Activated CD8-positive, alpha-beta memory T cell treated with anti-CD3 and anti-CD28 coated beads, Interleukin-2, amount 10 ng/mL, durations not matched to agents 7 days and 5 days (primary cell): ENCODE measurements at places on chromosomes 16 and 17. TPM values are rescaled to one million over a fixed set of nuclear protein-coding genes. Genes with fewer than 3 reads are reported as not detected.

- peak overlapping the region; percentile 52 for H3K27ac ChIP-seq
- DNase-seq = no peak
- H3K36me3 ChIP-seq = peaks cover 3% of the 10 kb centered on the region
- no peaks in the 10 kb centered on the region for H3K27me3 ChIP-seq
Observed at GRCh38 chr17:7476494-7476893, 2.9 kb downstream of the ZBTB4 start.

- H3K36me3 ChIP-seq = no peaks in the 10 kb centered on the region
- no peak overlapping the region for H3K4me3 ChIP-seq
- H3K4me1 ChIP-seq = peaks cover 8% of the 10 kb centered on the region
- no peak overlapping the region for H3K27ac ChIP-seq
Observed at GRCh38 chr17:37779554-37779953, 34.7 kb upstream of the HNF1B start.

CLEC18A gene
- 0.29 TPM for total RNA-seq

- no peak for DNase-seq
- H3K4me3 ChIP-seq = no peak overlapping the region
- no peaks in the 10 kb centered on the region for H3K27me3 ChIP-seq
- H3K4me1 ChIP-seq = no peaks in the 10 kb centered on the region
Observed at GRCh38 chr16:10300905-10301304, 85.0 kb upstream of the ATF7IP2 start.

DNA sequence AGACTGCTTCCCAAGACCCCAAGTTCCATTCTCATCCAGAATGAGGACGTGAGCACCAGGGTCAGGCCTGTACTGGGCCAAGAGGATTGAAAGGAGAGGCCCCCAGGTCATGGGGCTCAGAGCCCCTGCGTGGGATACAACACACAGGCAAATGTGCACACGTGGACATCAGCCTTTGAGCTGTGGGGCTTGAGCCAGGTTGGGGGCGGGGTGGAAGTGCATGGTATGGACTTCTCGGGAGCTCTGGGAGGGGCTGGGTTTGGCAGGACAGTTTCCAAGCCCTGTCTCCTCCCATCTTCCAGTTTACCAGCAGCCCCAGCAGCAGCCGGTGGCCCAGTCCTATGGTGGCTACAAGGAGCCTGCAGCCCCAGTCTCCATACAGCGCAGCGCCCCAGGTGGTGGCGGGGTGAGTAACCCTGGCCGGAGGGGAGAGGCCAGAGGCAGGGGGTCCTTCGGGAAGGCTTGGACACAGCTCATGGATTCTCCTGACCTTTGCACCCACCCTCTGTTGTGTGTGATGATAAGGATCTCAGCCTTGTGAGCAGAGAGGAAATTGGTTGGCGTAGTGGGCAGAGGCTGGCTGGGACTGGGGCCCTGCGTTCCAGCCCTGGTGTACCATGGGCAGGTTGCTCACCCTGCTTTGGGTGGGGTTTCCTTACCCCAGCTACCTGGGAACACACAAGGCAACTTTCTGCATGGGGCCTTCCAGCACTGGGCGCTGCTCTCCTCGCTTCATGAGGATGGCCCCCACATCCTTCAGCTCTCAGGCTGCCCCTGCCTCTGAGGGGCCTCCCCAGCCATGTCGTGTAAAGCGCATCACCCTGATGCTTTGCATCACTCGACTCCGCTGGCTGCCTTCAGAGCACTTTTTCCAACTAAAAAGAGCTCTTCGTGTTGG lies 10.4 kb upstream of the LASP1NB start:
- no peaks in the 10 kb centered on the region for H3K27me3 ChIP-seq
- H3K27ac ChIP-seq = peak overlapping the region; percentile 39
- peak; percentile 38 for DNase-seq
- H3K36me3 ChIP-seq = peaks cover 31% of the 10 kb centered on the region
- H3K4me1 ChIP-seq = peaks cover 13% of the 10 kb centered on the region

DNA sequence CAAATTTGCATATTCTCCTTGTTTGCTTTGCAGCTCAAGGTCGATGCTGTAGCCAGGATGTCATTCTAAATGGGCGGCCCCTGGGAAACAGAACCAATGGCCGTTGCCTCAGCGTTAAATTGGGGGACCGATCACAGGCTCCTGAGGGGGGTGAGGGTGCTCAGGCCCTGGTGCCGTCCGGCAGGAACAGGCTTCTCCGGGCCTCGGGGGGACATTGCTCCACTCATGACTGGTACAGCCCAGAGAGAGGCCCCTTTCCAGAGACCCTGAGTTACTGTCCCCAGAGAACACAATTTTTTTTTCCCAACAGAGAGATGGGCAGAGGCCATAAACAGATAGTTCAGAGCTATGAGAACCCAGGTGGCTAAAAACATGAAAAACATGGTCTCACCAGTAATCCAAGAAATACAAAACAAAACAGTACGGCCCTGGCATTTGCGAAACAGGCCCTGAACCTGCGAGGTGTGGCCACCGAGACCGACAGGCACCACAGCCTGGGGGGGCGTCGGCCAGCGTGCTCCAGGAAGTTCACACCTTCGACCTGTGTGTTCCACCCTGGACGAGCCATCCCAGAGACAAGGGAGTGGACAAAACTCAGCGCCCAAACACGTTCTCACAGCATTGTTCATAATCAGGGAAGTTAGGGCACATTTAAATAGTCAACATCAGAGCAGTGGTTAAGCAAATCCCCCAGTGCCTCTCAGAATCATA lies 82.8 kb downstream of the METRNL start:
- no peak overlapping the region for H3K27ac ChIP-seq
- H3K36me3 ChIP-seq = no peaks in the 10 kb centered on the region
- no peak for DNase-seq
- no peaks in the 10 kb centered on the region for H3K4me1 ChIP-seq

GRCh38 chr17:49696233-49696761 lies 11.5 kb downstream of the SLC35B1 start:
- no peaks in the 10 kb centered on the region for H3K27me3 ChIP-seq
- peak; percentile 92 for DNase-seq
- peaks cover 10% of the 10 kb centered on the region for H3K36me3 ChIP-seq
- peaks cover 33% of the 10 kb centered on the region for H3K4me1 ChIP-seq
- peak overlapping the region; percentile 36 for H3K4me3 ChIP-seq

DNA sequence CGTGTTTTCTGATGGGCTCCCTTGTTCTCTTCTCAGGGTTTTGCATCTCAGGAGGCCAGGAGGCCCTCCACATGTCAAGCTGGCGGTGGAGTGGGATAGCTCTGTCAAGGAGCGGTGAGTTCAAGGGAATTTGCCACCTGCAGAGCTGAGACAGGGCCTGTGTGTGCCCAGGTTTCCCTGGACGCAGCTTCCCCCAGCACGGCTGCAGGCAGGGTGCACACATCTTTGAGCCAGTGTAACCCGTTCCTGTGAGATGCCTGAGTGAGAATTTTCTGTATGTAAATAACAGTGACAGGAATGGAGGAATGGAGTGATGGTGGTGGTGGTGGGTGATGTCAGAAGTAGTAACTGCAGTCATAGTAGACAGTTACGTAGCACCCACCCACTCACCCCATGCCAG lies 54.8 kb downstream of the USP43 start:
- no peak overlapping the region for H3K27ac ChIP-seq
- DNase-seq = no peak
- no peak overlapping the region for H3K4me3 ChIP-seq
- no peaks in the 10 kb centered on the region for H3K27me3 ChIP-seq

DNA sequence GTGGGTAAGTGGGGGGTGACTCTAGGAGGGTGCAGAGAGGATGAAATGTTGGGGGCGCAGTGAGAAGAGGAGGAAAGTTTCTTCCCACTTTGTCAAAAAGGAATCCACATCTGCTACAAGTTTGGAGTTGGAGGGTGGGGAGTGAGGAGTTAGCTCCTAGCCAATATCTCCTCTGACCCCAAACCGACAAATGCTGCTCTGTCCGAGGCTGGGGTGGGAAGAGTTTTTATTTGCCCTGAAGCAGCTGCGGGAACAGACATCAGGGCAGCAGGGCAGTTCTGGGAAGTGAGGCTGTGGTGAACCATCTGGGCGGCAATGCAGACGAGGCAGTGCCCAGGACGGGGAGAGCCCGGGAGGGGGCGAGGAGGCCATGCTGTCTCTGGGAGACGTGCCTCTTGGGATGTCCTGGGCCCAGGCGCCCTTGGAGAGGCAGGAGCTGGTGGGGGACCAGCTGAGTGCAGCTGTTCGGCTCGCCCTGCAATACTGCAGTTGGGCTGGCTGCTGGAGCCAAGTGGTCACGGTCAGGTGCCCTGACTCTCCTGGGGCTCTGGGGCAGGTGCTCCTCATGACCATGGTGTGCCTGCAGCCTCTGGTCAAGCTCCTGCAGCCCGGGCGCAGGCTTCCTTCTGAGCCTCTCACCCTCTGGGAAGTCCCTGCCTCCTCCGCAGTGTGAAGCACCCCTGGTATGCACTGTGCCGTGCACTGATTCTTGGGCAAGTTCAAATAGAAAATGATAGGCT lies 6.4 kb upstream of the SOCS3 start:
- no peak overlapping the region for H3K27ac ChIP-seq
- DNase-seq = no peak
- H3K4me3 ChIP-seq = no peak overlapping the region
- H3K4me1 ChIP-seq = peaks cover 17% of the 10 kb centered on the region
- H3K27me3 ChIP-seq = peaks cover 27% of the 10 kb centered on the region

WWOX gene
- total RNA-seq = 25.2 TPM

- no peak overlapping the region for H3K4me3 ChIP-seq
- no peaks in the 10 kb centered on the region for H3K4me1 ChIP-seq
- H3K27me3 ChIP-seq = no peaks in the 10 kb centered on the region
- DNase-seq = no peak
- H3K27ac ChIP-seq = no peak overlapping the region
Observed at GRCh38 chr17:79461041-79461440, 149.8 kb downstream of the RBFOX3 start.

GRCh38 chr16:12087901-12088421 lies 111.4 kb downstream of the SNX29 start:
- H3K27me3 ChIP-seq = no peaks in the 10 kb centered on the region
- no peak for DNase-seq
- no peak overlapping the region for H3K27ac ChIP-seq
- no peaks in the 10 kb centered on the region for H3K36me3 ChIP-seq
- H3K4me1 ChIP-seq = peaks cover 11% of the 10 kb centered on the region

NLRC3 gene
- 116 TPM for total RNA-seq

DNA sequence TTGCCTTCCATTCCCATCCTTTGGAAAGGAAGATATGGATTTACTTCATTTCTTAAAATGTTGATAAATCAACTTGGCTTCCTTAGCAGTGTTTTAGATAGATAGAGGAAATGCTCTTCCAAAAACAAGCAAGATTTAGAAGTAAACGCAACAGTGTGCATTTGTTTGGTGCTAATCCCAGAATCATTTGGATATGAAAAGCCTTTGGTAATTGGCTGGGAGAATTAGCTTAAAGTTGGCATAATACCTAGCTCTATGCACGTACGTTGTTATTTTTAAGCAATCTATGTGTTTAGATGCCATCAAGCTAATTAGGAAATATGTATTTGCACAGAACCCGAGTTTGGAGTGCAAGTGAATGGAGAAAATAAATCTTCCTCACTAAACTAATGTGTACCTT lies 415.3 kb downstream of the GRIN2A start:
- H3K4me3 ChIP-seq = no peak overlapping the region
- DNase-seq = no peak
- H3K27me3 ChIP-seq = no peaks in the 10 kb centered on the region
- H3K27ac ChIP-seq = no peak overlapping the region
- no peaks in the 10 kb centered on the region for H3K4me1 ChIP-seq

GRCh38 chr16:75697571-75697970 lies 3.7 kb downstream of the DUXB start:
- H3K36me3 ChIP-seq = no peaks in the 10 kb centered on the region
- no peak overlapping the region for H3K27ac ChIP-seq
- no peak for DNase-seq
- H3K27me3 ChIP-seq = no peaks in the 10 kb centered on the region

- H3K4me1 ChIP-seq = peaks cover 30% of the 10 kb centered on the region
- no peak overlapping the region for H3K4me3 ChIP-seq
- peaks cover 24% of the 10 kb centered on the region for H3K36me3 ChIP-seq
- no peaks in the 10 kb centered on the region for H3K27me3 ChIP-seq
Observed at GRCh38 chr16:46822270-46822669, 8.7 kb downstream of the C16orf87 start.

GRCh38 chr16:87459833-87460232 lies 33.0 kb downstream of the ZCCHC14 start:
- no peak for DNase-seq
- H3K36me3 ChIP-seq = no peaks in the 10 kb centered on the region
- H3K27me3 ChIP-seq = peaks cover 26% of the 10 kb centered on the region
- no peak overlapping the region for H3K4me3 ChIP-seq

DNA sequence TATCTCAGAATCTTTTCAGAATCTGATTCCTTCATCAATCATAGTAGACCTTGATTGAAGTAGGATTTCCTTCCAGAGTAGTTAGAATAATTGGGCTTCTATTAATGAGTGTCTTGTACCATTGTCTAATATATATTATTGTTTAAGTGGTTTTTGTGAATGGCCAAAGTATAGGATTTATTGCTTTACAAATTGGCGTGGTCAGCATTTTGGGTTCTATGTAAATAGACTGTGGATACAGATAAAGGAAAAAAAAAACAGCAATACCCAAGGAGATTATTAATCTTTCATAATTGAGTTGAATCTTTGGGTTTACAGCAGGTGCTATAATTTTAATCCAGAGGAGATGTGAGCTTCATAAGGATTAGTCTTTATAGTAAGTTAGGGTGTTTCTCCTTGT lies 64.3 kb downstream of the AP2B1 start:
- H3K4me1 ChIP-seq = no peaks in the 10 kb centered on the region
- no peak overlapping the region for H3K27ac ChIP-seq
- DNase-seq = no peak
- H3K36me3 ChIP-seq = peaks cover 38% of the 10 kb centered on the region

CA7 gene
- total RNA-seq = not detected

DNA sequence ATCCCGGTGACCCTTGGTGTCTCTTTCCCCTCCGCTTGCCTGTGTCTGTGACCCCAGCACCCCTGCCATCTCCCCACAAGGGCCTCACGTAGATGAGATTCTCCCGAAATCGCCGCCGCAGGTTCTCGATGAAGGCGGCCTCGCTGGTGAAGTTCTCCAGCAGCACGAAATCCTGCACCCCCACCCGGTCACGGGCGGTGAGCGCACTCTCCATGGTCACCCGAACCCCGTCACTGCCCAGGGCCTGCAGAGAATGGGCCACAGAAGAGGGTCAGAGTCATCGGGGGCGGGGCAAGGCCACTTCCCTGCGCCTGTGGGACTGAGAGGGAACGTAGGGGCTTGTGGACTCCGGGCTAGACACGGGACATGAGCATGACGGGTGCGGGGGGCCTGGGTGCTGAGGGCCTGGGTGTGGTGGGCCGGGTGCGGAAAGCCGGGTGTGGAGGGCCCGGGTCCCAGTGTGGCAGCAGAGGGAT lies 8.4 kb downstream of the MYO1C start:
- no peak for DNase-seq
- peaks cover 6% of the 10 kb centered on the region for H3K36me3 ChIP-seq
- no peaks in the 10 kb centered on the region for H3K27me3 ChIP-seq
- H3K27ac ChIP-seq = no peak overlapping the region
- peaks cover 19% of the 10 kb centered on the region for H3K4me1 ChIP-seq

- H3K27me3 ChIP-seq = peaks cover 28% of the 10 kb centered on the region
- peaks cover 6% of the 10 kb centered on the region for H3K4me1 ChIP-seq
- peak overlapping the region; percentile 59 for H3K27ac ChIP-seq
- peak; percentile 51 for DNase-seq
Observed at GRCh38 chr16:47037396-47037745, 63.9 kb upstream of the DNAJA2 start.

MMP2 gene
- total RNA-seq = not detected

GRCh38 chr16:63361032-63361624 lies 1324.9 kb upstream of the CDH8 start:
- H3K27ac ChIP-seq = no peak overlapping the region
- DNase-seq = no peak
- H3K4me3 ChIP-seq = no peak overlapping the region
- no peaks in the 10 kb centered on the region for H3K36me3 ChIP-seq
